ENCODE measurements at places on chromosomes 12 and 14.

GRCh38 chr12:87368259-87368658 lies 660.9 kb downstream of the C12orf50 start:
- no peak for DNase-seq

- no peak for DNase-seq
Observed at GRCh38 chr12:107377596-107378385, 284.4 kb upstream of the CRY1 start.

DNA sequence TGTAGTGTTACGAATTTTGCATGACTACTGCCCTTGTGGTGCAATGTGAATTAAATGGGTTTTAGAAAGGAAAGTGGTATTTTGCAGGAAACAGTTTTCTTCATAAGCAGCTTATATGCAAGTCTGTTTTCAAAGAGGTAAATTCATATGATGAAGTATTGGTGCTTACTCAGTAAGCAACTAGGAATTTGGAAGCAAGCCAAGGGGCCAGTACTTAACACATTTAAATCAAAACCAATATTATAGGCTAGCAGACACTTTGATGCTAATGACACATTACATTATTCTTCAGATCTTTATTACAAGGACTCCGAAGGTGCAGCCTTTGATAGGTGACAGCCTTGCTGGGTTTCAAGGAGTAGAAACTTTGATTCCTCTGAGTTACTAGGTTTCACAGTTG lies 23.1 kb downstream of the MGAT4C start:
- DNase-seq, result no peak

GRCh38 chr12:97601934-97602720 lies 139.5 kb downstream of the RMST start:
- no peak for DNase-seq

- no peak for DNase-seq
Observed at GRCh38 chr12:22283508-22283907, 51.0 kb downstream of the ST8SIA1 start.

- no peak for DNase-seq
Observed at GRCh38 chr14:51616256-51616655, 35.5 kb upstream of the FRMD6 start.

DNA sequence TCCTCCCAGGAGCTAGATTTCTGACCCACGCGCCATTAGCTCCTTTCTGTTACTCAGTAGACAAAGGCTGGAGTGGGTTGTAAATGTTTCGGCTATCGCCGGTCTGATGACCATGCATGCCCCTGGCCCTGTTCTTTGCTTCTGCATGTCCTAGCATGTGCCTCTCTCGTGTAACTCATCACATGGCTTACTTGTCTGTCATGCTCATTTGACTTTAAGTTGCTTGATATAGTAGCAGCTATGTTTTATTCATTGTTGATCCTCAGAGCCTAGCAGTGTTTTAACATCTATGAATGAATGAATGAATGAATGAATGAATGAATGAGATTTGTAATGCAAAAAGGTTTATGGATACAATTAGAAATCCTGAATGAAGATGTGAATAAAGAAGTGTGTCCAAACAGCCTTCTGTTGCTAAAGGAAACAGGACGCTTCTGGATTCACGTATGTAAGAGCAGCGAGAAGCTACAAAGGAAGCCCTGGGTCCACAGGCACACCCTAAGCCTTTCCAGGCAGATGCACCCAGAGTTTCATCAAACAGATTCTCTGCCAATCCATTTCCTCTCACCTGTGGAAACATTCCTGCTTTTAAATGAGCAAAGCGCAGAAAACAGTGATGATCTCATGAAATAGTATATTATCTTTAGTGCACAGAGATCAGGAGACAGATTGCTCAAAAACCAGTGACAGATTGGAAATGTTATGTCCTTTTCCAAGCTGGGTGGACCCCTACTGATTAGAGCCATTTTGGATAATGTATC lies 3.4 kb downstream of the GSG1 start:
- no peak for DNase-seq

- no peak for DNase-seq
Observed at GRCh38 chr12:67394550-67394949, 125.4 kb downstream of the CAND1 start.

DNA sequence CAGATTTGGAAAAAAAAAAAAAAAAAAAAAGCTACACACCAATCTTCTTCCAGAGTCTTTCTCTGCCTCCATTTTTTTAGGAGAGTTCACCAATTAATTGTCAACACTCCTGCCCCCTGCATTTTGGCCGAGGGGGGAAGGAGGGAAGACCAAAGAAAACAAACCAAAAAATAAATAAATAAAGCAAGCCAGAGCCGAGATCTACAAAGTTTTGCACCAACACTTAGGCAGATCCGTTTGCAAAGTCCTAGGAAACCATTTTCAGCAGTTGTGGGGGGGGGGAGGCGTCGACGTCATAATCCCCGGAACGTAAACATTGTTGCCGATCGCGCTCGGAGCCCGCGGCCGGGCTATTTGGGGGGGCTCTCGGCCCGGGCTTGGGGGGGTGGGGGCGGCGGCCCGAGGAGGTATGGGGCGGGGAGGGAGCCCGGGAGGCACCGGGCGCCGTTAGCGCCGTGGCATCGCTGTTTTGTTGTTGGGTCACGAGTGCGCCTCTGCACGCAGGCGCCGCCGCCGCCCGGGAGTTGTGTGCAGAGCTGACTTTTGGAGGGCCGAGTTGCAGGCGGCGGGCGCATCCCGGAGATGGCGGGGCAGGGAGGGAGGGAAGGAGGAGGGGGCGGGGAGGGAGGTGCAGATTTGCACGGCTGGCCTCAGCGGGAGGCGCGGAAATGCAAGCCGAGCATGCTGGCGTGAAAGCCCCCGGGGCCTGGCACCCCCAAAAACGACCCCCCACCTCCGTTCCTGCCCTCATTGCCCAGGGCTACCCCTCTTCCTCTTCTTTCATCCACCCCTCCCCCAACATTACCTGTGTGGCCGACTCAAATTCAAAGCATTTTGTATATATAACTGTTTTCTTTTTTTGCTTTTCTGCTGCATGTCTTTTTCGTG lies 598 bp downstream of the KDM2B start:
- DNase-seq, result no peak

DNA sequence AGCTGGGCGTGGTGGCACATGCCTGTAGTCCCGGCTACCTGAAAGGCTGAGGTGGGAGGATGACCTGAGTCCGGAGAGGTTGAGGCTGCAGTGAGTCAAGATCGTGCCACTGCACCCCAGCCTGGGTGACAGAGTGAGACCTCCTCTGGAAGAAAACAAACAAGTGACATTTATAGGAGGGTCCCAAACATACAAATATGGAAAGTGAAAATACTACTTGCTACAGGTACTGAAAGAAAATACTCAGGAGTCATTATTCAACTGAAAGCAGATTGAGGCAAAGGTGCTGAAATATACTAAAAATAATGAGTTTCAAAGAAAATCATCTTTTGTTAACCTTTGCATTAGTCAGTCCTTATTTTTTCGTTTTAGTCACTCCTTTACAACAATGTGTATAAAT lies 53.5 kb downstream of the ETV6 start:
- DNase-seq, result no peak

- no peak for DNase-seq
Observed at GRCh38 chr14:94467728-94468520, 8.1 kb downstream of the SERPINA9 start.

- DNase-seq, result no peak
Observed at GRCh38 chr12:3138941-3139511, 61.8 kb downstream of the TSPAN9 start.

DNA sequence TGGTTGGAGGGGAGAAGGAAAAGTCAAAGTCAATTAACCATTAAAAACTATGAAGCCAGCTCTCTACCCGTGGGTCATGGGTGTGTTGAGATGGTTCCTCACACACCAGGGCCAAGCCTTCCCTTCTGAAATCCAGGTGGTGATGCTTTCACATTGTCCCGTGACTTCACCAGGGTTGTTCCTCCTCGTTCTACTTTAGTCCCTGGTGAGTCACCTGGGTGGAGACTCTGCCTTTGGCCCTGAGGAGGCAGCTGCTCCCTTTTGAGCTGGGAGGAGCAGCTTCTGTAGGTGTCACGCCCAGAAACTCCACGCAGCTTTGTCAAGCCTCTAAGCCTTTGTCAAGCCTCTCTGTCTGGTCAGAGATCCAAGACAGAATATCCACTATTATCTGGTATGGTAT lies 348.3 kb downstream of the BMP4 start:
- no peak for DNase-seq

GRCh38 chr14:88208858-88209257 lies 114.2 kb downstream of the KCNK10 start:
- DNase-seq, result no peak

DNA sequence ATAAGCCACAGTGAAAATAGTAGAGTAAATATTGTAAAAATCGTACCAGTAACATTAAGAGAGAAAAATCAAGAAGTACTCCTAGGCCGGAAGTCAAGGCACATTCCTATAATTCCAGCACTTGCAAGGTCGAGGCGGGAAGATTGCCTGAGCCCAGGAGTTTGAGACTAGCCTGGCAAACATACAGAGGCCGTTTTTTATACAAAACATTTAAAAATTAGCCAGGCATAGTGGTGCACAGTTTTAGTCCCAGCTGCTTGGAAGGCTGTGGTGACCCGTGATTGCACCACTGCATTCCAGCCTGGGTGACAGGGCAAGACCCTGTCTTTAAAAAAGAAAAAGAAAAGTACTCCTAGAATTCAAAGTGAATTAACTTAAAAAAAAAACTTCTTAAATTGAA lies 341.8 kb downstream of the C12orf50 start:
- DNase-seq, result no peak

GRCh38 chr12:76810671-76811419 lies 46.9 kb downstream of the ZDHHC17 start:
- DNase-seq, result no peak

GRCh38 chr14:72904840-72905561 lies 11.1 kb upstream of the DPF3 start:
- no peak for DNase-seq

GRCh38 chr12:47517122-47517521 lies 188.7 kb downstream of the RPAP3 start:
- DNase-seq, result no peak

GRCh38 chr12:47082796-47083621 lies 3.2 kb upstream of the AMIGO2 start:
- DNase-seq, result no peak

DNA sequence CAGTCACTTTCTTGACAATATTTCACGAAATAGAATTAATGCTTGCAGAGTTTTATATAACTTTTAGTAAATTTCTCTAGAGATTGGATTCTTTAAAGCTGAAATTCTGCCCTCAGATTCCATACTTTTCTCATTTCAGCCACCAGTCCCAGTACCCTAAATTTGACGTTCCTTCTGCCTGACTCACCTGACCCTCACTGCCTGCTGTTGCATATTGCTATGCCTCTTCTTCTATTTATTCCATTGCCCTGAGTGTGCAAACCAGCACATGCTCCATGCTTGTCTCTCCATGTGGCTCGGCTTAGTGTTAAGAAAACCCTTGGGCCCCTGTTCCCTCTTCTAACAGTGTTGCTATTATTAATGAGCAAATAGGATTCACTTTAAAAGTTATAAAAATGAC lies 533.3 kb downstream of the LRFN5 start:
- DNase-seq, result no peak

GRCh38 chr12:44889162-44889561 lies 13.0 kb upstream of the NELL2 start:
- DNase-seq, result no peak
